NB4 (cell line): ENCODE measurements at places on chromosomes 4 and X.
A peak's percentile ranks its signal among the peaks of the same experiment; 100 is the strongest.

- peak; percentile 13 for DNase-seq
Observed at GRCh38 chrX:52280812-52281211, 88.0 kb upstream of the XAGE2 start.

GRCh38 chr4:163544407-163545038, 50.0 kb downstream of the TMA16 start:
- DNase-seq = peak; percentile 66

- DNase-seq = no peak
Observed at GRCh38 chr4:10716163-10716562, 31.6 kb upstream of the CLNK start.

DNA sequence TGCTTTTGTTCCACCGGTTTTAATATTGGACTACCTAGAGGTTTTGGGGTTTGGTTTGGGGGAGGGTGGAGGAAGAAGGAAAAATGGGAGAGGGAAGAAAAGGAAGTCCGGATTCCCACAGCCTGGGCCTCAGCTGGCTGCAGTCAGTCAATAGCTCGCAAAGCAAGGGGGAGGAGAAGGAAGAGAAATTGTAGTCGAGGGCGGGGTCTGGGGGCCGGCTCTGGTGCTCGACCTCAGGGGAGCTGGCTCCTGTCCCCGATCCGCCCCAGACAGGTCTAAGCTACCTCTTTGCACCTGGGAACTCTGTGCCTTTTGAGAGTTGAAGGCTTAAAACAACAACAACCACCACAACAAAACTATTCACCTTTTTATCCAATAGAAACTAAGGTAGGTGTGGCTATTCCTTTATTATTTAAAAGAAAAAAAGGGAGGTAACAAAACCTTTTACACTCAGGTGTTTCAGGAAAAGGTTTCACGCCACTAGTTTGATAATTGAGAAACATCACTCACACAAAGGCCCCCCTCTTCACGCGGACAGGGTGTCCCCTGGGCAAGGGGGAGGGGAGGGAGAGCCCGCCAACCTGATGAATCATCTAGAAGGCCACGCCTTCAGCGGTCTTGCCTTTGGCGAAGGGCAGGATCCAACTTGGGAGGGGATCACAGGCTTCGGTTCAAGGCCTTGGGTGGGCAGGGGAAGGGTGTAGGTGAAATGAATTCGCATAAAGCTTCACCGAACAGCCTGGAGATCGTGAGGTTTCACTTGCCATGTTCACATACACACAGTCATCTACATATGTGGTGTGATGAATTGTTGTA, 1.6 kb upstream of the LNX1 start:
- peak; percentile 25 for DNase-seq

DNA sequence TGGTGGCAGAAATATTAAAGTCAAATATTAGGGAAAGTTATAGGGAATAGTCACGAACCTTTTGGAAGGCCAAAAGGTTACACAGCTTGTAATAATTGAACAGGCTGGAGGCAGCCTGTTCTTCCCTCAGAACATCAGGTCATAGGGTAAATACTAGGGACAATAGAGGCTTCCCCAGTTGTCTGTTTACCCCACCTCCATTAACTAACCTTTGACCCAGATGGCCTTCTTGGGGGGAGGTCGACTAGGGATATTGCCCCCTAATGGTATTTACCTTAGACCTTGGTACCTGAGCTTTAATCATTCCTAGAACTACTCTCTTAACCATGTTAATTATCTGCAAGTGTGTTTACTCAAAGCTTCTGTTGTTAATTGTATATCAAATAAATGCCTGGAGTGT, 26.0 kb downstream of the C4orf17 start:
- no peak for DNase-seq

- DNase-seq = no peak
Observed at GRCh38 chr4:72358483-72358882, 210.5 kb downstream of the ADAMTS3 start.

DNA sequence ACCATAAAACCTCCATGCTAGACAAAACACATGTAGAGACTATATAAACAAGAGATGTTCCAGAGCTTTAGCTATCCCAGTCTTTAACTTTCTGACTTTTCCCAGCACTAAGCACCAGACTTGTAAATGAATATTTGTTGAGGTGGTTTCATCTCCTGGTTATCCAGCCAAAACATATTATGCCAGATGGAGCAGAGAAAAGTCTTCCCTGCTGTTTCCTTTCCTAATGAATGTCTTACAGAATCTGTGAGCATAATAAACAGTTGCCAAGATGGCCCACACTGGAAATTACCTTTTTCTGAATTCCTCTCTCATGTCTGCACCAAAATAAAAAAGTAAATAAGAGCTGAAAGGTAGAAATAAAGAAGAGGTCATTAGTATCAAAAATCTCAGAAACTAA, 159.2 kb downstream of the TECRL start:
- DNase-seq = no peak

DNA sequence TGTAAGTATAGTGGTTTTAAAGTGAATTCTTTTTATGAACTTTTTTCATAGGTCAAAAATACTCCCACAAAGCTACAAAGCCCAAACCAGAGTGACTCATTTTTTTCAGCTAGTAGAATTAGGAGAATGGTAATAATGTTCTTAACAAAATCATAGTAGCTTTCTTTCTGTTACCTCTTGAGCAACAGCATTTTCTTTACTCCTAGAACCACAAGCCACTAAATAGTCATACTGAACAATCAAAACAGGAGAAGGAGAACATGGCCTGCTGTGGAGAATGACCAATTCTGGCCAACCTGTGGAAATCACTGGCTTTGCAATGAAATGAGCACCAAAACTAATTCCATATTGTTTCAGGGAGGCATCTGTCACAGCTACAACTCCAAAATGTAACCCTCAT, 112.9 kb downstream of the AMMECR1 start:
- DNase-seq = peak; percentile 34

GRCh38 chr4:53899586-53900270, 164.7 kb downstream of the CHIC2 start:
- DNase-seq = no peak
